ENCODE measurements at places on chromosomes 3 and 15. TPM values are rescaled to one million over a fixed set of nuclear protein-coding genes. Genes with fewer than 3 reads are reported as not detected.

The SLC7A14 gene
- total RNA-seq: not detected

The PARP15 gene
- total RNA-seq: not detected

The CFAP44 gene
- 1.1 TPM for total RNA-seq

The SNX22 gene
- total RNA-seq: 0.81 TPM

The LEKR1 gene
- 0.73 TPM for total RNA-seq

The KLHL6 gene
- not detected for total RNA-seq

The COLQ gene
- 0.23 TPM for total RNA-seq

The CCRL2 gene
- 0.17 TPM for total RNA-seq

The ANKRD34C gene
- total RNA-seq: not detected

The SLC28A2 gene
- not detected for total RNA-seq

The PCBP4 gene
- total RNA-seq: 11.3 TPM

The CEP19 gene
- 2.6 TPM for total RNA-seq

The SEMA3G gene
- 0.04 TPM for total RNA-seq

The CLDN1 gene
- 22.6 TPM for total RNA-seq

The ALG1L2 gene
- total RNA-seq: not detected

The IL17RD gene
- 1.4 TPM for total RNA-seq

The FYCO1 gene
- total RNA-seq: 5.5 TPM

The GRM7 gene
- not detected for total RNA-seq

The FRMD4B gene
- total RNA-seq: 1.4 TPM

The DAPK2 gene
- total RNA-seq: 5.1 TPM

The CRYGS gene
- 0.83 TPM for total RNA-seq

The FSIP1 gene
- total RNA-seq: 0.70 TPM

The DNAJB11 gene
- total RNA-seq: 51.2 TPM

The GPR149 gene
- not detected for total RNA-seq

The ARID3B gene
- total RNA-seq: 2.9 TPM

The TLR9 gene
- total RNA-seq: not detected

The SCG3 gene
- 0.06 TPM for total RNA-seq
